ENCODE measurements at places on chromosomes 5 and 9.
A peak's percentile ranks its signal among the peaks of the same experiment; 100 is the strongest.

DNA sequence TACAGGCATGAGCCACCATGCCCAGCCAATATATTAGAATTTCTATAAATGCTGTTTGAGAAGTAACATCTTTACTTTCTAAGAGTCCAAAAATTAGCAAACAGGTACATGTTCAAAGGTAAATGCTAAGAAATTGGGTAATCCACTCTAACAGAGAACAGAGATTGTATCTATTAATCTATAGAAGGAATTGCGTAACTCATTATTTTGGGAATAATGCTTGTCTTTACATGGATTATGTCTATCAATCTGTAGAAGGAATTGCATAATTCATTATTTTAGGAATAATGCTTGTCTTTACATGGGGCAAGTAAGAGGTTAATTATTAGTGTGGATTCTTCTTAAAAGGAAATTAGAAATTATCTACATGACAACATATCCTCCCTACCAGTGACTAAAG is 30.5 kb downstream of the CCNH start:
- DNase-seq = no peak

GRCh38 chr5:64654561-64654938 is 35.8 kb upstream of the SHISAL2B start:
- DNase-seq = no peak

DNA sequence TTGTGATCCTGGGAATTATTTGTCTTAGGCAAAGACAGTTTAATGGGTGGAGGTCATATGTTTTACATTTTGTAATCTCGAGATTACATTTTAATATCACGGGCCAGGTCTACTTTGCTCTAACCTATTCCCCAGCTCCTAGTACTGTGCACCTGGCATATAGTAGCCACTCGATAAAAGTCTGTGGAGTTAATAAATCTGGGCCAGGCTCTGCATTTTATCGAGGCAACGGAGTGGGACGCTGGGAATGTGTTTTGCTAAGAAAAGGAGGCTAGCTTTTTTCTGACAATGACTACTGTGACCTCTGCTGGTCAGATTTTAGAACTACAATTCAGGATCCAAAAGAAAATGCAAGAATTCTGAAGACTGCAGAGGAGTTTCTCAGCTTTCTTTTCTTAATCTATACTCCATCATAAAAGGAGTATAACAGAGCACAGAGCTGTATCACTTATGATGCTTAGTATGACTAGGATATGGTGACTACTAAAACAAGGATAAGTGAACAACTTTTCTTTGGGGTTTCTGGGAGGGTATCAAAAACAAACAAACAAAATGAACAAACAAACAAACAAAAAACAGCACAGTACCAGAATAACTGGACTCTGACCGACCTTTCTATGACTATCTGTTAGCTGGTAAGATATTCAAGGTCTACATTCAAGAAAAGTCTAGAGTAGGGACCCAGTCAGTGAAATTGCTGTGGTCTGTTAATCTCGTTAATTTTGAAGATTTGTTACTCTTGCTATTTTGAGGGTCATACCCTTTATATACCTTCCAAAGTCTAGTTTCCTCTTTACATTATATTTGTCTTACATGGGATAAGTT is 46.1 kb upstream of the CER1 start:
- peak; percentile 79 for DNase-seq

GRCh38 chr5:154325566-154325965 is 120.2 kb upstream of the SAP30L start:
- DNase-seq = no peak

GRCh38 chr5:140351609-140352334 is 5.4 kb upstream of the HBEGF start:
- DNase-seq = peak; percentile 94

- DNase-seq = no peak
Observed at GRCh38 chr5:177066224-177066623, 20.5 kb upstream of the FGFR4 start.

DNA sequence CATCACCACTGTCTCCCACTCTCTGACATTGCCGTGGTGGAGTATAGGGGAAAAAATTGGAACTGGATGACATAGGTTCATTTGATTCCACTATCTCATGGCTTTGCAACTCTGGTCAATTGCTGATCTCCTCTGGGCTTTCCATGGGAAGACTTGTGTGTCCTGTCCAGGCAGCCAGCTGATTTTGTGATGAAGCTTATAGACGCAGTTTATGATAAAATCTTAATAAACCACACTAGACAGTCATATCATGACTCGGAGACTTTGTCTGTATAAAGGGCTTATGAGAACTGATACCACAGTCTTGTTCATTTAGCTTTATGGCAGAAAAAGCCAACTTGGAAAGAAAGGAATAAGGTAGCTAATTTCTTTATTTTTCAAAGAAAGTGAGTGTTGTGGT is 296.5 kb downstream of the MAST4 start:
- DNase-seq = peak; percentile 41

DNA sequence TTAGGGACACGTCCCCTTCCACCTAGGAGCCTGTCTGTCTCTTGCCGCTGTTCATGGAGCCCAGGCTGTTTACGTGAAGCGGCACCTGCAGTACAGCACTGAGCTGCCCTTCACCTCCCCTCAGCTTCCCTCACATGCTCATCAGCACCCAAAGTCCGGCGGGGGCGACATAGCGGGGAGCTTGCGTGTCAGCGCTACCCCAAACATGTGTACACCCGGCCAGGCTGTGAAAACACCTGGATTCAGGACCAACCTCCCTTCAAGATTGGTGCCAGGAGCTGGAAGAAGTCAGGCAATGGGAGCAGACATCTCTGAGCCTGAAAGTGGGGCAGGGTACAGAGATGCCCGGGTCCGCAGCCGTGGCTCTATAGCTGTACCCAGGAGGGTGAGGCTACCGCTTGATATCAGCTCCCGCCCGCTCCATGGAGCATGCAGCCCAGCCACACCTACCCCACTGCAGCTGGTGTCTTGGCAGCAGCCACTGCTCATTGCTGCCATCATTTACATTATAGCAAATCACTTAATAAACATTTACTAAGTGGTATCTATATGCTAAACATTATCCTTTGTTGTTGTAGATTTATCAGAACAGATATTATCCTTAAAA is 712.1 kb downstream of the CDH9 start:
- no peak for DNase-seq

- DNase-seq = no peak
Observed at GRCh38 chr9:120109242-120109641, 470.7 kb downstream of the CDK5RAP2 start.

GRCh38 chr9:136695435-136695895 is 8.2 kb upstream of the AGPAT2 start:
- DNase-seq = peak; percentile 77

DNA sequence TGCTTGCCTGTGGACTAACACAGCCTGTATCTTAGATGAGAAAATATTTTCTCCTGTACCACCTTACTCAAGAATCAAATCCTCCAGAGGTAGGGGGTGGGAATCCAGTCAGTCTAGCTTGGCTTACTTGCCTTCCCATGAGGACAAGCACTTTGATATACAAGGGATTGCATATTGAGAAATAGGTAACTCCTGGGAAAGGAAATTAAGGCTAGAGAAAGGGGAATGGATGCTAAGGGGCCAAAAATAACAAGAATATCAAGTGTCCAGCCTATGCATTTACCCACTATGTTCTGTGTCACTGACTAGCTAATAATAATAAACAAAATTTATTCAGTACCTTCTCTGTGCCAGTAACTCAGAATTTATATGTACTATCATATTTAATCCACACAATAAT is 21.4 kb upstream of the SNX2 start:
- DNase-seq = no peak

- no peak for DNase-seq
Observed at GRCh38 chr9:101014566-101014965, 14.0 kb upstream of the PLPPR1 start.

DNA sequence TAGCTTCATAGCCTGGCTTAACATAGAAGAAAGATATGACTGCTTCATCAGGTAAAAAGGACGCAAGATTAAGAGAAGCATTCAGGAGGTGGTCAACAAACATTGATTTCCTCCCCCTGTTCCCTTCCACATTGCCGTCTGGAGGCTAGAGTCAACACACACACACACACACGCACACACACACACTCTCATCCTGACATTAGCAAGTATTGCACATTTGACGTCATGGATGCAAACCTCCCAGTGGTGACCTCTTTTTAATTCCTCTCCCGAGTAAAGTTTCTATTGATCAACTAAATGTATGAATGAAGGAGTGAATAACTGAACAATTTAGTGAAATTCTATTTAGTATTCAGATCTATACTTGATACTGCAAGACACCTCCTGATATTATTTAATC is 332.8 kb downstream of the ELAVL2 start:
- no peak for DNase-seq

DNA sequence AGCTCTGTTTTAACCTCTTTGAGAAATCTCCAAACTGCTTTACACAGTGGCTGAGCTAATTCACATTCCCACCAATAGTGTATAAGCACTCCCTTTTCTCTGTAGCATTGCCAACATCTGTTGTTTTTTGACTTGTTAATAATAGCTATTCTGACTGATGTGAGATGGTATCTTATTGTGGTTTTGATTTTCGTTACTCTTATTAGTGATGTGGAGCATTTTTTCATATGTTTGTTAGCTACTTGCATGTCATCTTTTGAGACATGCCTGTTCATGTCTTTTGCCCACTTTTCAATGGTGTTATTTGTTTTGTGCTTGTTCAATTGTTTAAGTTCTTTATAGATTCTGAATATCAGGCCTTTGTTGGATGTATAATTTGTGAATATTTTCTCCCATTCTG is 225.2 kb upstream of the TRPC7 start:
- DNase-seq = no peak

GRCh38 chr9:2087500-2088313 is 72.6 kb downstream of the SMARCA2 start:
- DNase-seq = peak; percentile 53

GRCh38 chr9:87115785-87116184 is 168.5 kb upstream of the GAS1 start:
- DNase-seq = no peak

DNA sequence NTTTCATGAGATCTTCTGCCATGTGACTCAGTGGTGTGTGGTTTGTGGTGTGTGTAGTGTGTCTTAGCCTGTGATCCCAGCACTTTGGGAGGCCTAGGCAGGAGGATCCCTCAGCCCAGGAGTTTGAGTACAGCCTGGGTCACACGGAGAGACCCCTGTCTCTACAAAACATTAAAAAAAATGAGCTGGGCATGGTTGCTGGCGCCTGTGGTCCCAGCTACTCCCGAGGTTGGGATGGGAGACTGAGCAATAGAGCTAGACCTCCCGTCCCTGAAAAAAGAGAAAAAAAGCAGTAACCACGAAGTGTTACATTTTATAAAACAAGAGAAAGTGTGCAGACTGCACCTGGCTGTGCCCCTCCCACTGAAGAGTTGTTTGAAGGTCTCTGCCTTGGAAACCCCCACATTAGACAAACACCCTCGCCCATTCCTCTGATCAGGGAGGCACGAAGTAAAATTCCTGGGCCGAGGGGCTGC is 21.2 kb upstream of the RNU6ATAC start:
- DNase-seq = no peak

DNA sequence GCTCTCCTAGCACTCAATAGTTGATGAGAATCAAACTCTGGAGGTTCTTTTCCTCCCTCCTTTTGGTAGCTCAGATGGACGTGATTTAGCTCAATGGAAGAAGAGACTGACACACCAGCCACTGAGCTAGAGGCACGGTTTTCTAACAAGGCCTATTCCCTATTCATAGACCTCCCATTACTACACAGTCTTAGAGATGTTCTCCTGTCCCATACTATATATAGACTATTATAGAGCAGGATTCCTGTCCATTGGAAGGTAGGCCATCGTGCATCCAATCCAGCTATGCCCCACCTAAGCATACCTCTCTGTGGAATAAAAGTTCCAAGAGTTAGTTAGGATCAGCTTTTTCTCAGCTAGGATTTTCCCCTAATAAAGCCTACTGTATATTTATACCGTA is 30.3 kb upstream of the CTNNAL1 start:
- DNase-seq = no peak

DNA sequence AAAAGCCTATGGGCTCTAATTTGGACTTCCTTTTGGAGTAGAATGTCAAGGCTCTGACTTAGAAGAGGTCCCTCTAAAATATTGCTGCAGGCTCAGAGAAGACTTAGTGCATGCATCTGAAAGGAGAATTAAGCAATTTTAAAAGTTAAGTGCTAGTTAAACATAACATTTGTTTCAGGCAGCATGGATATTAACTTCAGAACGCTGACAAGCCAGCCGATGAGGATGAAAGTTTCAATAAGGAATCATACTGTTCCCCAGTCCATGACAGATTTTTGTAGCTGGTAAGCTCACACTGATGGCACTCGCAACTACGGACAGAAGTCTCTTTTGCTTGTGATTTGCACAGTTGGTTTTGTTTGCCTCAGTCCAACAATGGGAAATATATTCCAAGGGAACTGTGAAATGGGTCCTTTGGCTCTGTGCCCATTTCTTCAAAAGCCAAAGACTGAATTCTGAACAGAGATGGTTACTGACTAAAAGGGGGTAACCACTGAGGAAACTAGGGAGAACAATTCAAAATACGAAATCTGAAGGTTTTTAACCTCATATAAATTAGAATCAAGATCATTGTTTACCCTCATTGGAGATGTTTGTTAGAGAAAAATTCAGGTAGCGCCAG is 47.6 kb downstream of the DCP2 start:
- DNase-seq = no peak

- no peak for DNase-seq
Observed at GRCh38 chr5:133696782-133697507, 84.6 kb upstream of the FSTL4 start.

DNA sequence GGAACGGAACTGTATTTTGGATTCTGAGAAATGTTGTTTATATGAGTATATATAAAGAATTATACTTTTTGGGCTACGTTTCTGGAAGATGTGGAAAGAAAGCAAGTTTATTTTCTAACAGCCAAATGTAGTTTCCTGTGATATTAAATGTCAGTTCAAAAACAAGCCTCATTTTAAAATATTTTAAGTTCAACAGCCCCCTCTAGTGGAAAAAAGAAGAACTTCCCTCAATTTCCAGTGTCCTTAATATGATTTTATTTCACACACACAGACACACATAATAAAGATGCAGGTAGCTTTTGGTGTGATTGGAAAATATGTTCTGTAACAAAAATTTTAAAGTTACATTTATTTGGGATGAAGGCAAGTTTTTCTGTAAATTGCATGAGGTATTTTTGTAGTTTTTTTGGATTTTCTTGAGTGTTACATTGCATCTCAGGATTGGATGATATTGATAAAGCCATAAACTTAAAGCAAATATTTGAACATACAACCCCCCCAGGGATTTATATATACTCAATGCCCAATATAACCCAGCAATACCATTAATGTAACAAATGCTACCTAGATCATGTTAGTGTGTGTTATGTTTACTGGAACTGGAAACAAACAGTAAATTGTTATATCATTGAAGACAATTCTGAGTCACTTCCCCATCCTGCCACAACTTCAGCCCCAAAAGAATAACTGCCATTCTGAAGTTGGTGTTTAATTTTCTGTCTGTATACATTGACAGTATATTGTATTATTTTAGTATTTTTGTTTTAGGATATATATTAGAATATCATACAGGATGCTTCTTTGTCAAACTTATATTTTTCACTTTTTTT is 54.0 kb downstream of the CCDC171 start:
- peak; percentile 72 for DNase-seq

DNA sequence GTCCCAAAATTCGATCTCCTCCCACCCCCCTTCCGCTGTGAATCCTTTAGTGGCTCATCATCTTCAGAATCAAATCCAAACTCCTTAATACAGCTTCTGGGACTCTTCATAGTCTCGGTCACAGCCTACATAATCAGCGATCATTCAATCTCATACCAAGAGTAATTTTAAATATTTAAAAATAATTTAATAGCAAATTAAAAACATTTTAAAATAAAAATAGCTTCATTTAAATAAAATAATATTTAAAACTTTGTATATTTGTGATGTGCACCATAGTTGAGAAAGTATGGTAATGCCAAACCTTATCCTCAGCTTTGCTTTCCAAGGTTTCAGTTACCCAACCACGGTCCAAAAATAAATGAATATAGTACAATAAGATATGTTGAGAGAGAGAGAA is 70.0 kb upstream of the NR3C1 start:
- DNase-seq = no peak
